ENCODE measurements at places on chromosomes 11 and 22. TPM values are rescaled to one million over a fixed set of nuclear protein-coding genes. Genes with fewer than 3 reads are reported as not detected.

CD3G gene
- not detected for total RNA-seq

- no peak for DNase-seq
Measured at GRCh38 chr11:68569357-68569756, 108.8 kb downstream of the PPP6R3 start.

DNA sequence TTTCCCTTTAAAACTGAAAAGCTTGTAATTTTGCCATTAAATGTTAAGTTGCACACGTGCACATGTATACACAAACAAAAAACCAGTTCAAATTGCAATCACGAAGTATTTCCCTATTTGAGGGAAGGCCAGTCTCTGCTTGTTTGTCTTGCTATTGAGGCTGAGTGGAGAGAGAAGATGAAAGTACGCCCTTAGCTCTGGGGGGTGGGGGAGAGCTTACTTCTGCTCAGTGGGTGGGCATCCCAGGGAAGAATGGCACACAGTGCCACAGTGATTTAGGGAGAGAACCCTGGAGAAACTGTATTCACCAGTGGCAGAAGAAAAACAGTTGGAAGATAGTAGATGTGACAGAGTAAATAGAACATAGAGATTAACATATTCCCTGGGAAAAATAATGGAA is 8.7 kb downstream of the YAP1 start:
- DNase-seq: no peak

DNA sequence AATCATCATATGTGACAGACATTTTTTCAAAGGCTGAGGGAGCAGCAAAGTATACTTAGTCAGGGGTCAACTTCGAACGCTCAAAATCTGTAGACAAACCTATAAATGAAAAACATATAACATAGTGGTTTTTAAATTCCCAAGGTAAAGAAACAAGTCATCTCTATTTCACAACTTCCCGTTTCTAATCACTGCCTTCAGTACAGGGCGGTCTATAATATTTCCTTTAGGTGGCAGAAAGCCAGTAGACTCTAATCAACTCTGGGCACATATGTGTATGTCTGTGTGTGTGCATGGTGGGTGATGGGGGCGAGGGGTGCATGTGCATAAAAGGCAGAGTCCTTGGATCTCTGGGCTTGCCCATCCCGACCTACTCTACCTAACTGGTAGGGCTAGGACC is 55.0 kb upstream of the ARFGAP3 start:
- DNase-seq: no peak

- no peak for DNase-seq
Measured at GRCh38 chr11:70541176-70541575, 142.8 kb downstream of the CTTN start.

DNA sequence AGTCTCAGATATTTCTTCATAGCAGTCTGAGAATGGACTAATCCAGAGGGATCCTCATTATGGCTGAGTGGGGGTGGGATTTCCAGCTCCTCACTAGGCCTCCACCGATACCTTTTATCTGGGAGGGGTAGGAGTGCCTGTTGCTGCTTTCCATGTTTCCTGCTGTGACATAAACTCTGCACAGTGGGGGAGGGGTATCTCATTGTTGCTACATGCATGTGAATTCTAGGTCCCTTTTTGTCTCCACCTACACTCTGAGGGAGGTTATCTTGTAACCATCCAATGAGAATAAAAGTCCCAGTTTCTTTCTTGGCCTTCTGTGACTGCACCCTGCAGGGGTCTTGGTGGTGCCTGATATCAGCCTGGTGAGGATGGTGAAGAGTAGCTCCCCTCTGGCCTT is 60.5 kb downstream of the ADAMTS15 start:
- no peak for DNase-seq

DNA sequence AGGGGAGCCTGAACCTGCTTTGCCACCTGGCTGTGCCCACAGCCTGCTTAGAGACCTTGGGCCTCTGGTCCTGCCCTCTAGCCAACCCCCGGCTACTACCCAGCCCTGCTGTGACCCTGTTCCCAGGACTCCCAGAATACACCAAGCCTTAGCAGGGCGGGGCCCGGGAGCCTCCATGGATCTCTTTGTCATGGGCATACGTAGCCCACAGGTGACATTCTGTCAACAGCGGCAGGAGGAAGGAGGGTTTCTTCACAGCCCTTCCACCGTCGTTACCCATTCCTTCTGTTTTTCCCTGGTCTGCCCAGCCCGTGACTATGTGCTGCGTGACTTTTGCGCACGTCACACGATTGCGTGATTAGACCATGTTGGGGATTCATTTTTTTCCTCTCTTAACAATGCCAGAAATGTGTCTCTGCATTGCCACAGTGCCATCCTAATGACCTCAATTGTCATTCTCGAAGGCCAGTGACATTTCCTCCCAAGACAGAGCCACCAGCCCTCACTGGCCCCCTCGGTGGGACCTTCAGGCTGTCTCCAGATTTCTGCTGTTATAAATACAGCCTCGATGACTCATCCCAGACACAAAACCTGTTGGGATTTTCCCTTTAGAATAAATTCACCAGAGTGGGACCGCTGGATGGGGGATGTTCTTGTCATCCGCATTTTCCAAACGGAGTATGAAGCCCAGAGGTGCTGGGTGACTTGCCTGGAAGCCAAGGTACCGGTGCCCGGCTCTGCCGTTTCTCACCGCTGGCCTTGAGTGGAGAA is 9.0 kb downstream of the SYT12 start:
- DNase-seq: no peak

GRCh38 chr11:112627588-112628045 is 333.6 kb upstream of the NCAM1 start:
- no peak for DNase-seq

FZD4 gene
- total RNA-seq: 0.38 TPM

- DNase-seq: no peak
Measured at GRCh38 chr11:21144531-21144930, 475.1 kb downstream of the NELL1 start.

GRCh38 chr11:125091247-125091876 is 20.1 kb downstream of the TMEM218 start:
- DNase-seq: peak; percentile 89

DNA sequence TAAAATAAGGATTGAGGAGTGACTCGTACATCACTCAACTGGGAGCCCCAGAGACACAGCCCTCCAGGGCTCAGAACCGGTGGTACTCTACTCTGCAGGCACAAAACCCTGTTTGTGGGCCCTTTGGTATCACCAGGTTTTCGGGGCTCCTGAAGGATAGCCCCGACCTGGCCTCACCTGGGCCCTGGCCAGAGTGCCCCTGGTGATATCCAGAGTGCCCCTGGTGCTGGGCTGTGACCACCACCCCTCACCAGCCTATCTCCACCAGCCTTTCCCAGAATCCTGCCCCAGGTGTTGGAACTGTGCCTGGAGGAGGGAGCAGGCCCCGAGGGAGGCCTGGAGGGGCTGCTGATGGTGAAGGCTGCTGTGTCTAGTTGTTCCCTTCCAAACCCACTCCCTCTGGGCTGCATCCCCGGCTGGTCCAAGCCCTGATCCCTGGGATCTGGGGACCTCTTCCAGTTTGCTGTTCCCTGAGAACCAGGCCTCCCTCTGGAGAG is 2.2 kb upstream of the GGT5 start:
- no peak for DNase-seq

GRCh38 chr22:29342577-29343312 is 27.2 kb upstream of the RASL10A start:
- peak; percentile 83 for DNase-seq

- no peak for DNase-seq
Measured at GRCh38 chr11:119616586-119617339, 112.2 kb downstream of the NECTIN1 start.

DDT gene
- total RNA-seq: 59.9 TPM

DNA sequence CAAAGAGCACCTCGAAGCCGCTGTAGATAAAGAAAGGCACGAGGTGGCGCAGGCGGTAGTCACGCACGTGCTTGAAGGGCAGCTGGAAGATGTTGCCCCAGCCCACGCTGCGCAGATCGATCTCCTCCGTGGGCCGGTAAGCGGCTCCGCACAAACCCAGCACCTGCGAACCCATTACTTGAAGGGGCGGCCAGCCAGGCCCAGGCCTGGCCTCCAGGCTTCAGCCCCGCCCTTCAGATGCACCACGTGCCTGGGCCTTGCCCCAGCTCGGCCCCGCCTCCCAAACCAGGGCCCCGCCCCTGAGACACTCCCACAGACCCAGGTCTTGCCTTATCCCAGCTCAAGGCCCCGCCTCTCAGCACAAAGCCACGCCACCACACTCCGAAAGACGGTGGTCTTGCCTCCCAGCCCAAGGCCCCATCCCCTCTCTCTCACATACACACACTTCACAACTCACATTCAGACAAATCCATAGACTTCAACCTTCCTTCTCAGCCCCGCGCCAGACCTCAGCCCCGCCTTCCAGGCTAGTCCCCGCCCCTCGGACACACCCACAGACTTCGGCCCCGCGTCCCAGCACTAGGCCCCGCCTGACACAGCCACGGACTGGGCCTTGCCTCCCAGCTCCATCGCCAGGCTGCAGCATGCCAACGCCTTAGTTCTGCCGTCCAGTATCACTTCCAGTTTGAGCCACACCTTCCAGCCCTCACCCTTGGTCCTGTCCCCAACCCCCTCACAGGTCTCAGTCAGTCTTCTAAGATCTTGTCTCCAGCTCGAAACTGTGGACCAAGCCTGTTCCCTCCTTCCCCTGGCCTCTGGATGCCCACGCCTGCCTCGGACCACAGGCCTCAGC is 7.0 kb downstream of the UNC93B1 start:
- no peak for DNase-seq

OR56A1 gene
- total RNA-seq: not detected

GRCh38 chr22:27636716-27637508 is 164.6 kb downstream of the MN1 start:
- no peak for DNase-seq
